ENCODE measurements at places on chromosomes 13 and 19. TPM values are rescaled to one million over a fixed set of nuclear protein-coding genes. Genes with fewer than 3 reads are reported as not detected.

DNA sequence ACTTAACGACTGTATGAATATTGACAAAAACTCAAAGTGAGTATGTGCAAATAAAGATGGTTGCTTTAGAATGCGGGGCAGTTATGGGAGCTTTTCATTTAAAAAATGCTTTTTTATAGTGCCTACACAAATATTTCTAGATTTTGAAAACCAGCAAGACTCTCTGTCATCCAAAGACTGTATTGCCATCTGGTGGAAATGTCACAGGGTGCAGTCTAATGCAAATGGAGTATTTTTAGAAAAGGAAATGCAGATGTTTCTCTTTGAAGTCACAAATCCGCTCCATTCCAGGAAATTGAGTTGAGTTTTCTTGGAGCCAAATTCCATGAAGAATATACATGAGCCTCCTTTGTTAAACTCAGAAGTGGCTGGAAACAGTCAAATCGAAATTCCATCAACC, 2.3 kb upstream of the C1QTNF9B start:
- no peaks in the 10 kb centered on the region for H3K36me3 ChIP-seq
- peaks cover 13% of the 10 kb centered on the region for H3K4me1 ChIP-seq
- no peak overlapping the region for H3K4me3 ChIP-seq
- peaks cover 17% of the 10 kb centered on the region for H3K27me3 ChIP-seq
- DNase-seq = no peak
- no peak overlapping the region for H3K27ac ChIP-seq

- no peaks in the 10 kb centered on the region for H3K4me1 ChIP-seq
- H3K4me3 ChIP-seq = no peak overlapping the region
- no peaks in the 10 kb centered on the region for H3K36me3 ChIP-seq
- no peaks in the 10 kb centered on the region for H3K27me3 ChIP-seq
- H3K27ac ChIP-seq = no peak overlapping the region
- DNase-seq = no peak
These were observed 419.2 kb downstream of the OLFM4 start for GRCh38 chr13:53447863-53448262.

DNA sequence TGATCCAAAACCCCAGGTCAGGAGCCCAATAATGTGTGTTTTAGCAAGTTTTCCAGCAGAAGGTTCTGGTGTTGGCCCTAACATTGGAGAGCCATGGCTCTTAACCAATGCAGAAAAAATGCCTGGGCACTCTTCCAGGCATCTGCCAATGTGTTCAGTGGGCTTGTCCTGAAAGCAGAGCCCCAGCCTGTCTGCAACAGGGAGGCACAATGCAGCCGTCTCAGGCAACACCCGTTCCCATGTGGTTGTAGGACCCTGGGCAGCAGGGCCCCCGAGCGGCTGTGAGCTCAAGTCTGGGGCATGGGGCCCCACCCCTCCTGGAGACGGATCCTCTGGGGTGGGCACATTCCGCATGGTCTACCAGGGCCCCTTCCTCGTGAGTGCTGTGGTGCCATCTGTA, 58.1 kb upstream of the SIAH3 start:
- DNase-seq = no peak
- H3K4me1 ChIP-seq = no peaks in the 10 kb centered on the region
- H3K4me3 ChIP-seq = no peak overlapping the region
- H3K27ac ChIP-seq = no peak overlapping the region
- H3K36me3 ChIP-seq = no peaks in the 10 kb centered on the region

ZNF541 gene
- not detected for polyA plus RNA-seq

SULT2A1 gene
- polyA plus RNA-seq = not detected

ZNF415 gene
- polyA plus RNA-seq = 4.2 TPM

DNA sequence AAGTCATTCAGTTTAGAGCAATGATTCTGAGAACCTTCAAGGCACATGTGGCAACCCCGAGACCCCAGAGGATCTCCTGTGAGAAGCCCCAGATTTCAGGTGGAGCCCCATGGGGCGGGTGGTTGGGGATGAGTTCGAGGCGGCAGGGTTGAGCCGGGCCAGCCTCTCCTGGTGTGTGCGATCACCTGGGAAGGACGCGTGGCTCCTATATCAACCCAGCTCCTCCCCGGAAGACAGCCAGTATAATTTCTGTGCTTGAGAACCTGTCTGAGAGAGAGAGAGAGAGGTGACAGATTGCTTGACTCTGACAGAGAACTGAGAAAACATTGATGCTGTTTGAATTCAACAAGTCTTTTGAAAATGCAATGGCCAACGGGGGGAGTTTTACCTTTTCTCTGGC, 89.0 kb downstream of the TEX29 start:
- H3K4me1 ChIP-seq = no peaks in the 10 kb centered on the region
- H3K4me3 ChIP-seq = no peak overlapping the region
- no peak overlapping the region for H3K27ac ChIP-seq

GRCh38 chr13:98609756-98610155, 32.8 kb upstream of the STK24 start:
- H3K4me1 ChIP-seq = no peaks in the 10 kb centered on the region
- no peaks in the 10 kb centered on the region for H3K36me3 ChIP-seq
- no peak for DNase-seq

- no peak overlapping the region for H3K4me3 ChIP-seq
- DNase-seq = no peak
- no peaks in the 10 kb centered on the region for H3K4me1 ChIP-seq
These were observed 7.7 kb upstream of the KIR2DL4 start for GRCh38 chr19:54795758-54796157.

- no peak overlapping the region for H3K4me3 ChIP-seq
- no peaks in the 10 kb centered on the region for H3K36me3 ChIP-seq
- H3K4me1 ChIP-seq = no peaks in the 10 kb centered on the region
- DNase-seq = no peak
These were observed 217.0 kb upstream of the PRR20A start for GRCh38 chr13:56923626-56924140.

OR10H1 gene
- polyA plus RNA-seq = not detected

ZNF714 gene
- 8.8 TPM for polyA plus RNA-seq

- no peaks in the 10 kb centered on the region for H3K4me1 ChIP-seq
- H3K36me3 ChIP-seq = no peaks in the 10 kb centered on the region
- H3K27ac ChIP-seq = no peak overlapping the region
- H3K27me3 ChIP-seq = no peaks in the 10 kb centered on the region
These were observed 99.5 kb downstream of the ZNF675 start for GRCh38 chr19:23587546-23587945.

DNA sequence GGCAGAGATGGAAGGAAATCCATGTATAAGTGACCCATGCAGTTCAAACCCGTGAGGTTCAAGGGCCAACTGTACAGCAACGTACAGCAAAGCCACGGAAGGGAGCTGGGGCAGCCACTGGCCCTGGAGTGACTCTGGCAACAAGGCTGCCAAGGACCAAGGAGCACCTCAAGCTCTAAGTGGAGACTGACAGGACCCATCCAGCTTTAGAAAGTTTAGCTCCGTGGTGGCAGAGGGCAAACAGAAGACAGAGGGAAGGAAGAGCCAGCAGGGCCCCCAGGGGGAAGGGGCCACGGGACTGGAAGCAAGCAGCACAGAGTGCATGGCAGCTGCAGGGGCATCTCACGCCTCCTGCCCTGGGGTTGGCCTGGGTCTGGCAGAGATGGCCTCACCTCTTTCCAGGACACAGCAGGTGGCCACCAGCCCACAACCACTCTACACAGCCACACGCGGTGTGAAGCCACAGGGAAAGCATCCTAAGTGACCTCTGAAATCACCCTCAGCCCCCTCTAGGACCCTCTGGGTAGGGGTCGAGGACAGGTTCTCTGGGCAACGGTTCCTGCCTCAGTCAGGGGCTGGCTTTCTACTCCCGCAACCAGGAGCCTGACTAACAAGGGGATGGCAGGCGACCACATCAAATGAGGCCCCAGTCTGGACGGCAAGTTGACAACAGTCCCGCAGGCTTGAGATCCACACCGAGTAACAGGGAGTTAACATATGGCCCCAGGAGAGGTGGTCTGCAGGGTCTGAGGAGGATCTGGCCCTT, 3.8 kb downstream of the MIER2 start:
- H3K4me3 ChIP-seq = no peak overlapping the region
- H3K27me3 ChIP-seq = no peaks in the 10 kb centered on the region
- H3K36me3 ChIP-seq = peaks cover 4% of the 10 kb centered on the region
- H3K27ac ChIP-seq = no peak overlapping the region
- DNase-seq = no peak
- peaks cover 17% of the 10 kb centered on the region for H3K4me1 ChIP-seq

GRCh38 chr19:38394488-38394887, 6.0 kb downstream of the SPRED3 start:
- H3K36me3 ChIP-seq = peaks cover 6% of the 10 kb centered on the region
- H3K4me3 ChIP-seq = no peak overlapping the region
- H3K4me1 ChIP-seq = peaks cover 4% of the 10 kb centered on the region
- DNase-seq = no peak
- no peaks in the 10 kb centered on the region for H3K27me3 ChIP-seq
- no peak overlapping the region for H3K27ac ChIP-seq

- DNase-seq = no peak
- H3K36me3 ChIP-seq = peaks cover 6% of the 10 kb centered on the region
- H3K4me3 ChIP-seq = no peak overlapping the region
These were observed 61.8 kb downstream of the MYO9B start for GRCh38 chr19:17137417-17137816.

- peaks cover 3% of the 10 kb centered on the region for H3K36me3 ChIP-seq
- peaks cover 11% of the 10 kb centered on the region for H3K27me3 ChIP-seq
- DNase-seq = no peak
- H3K4me3 ChIP-seq = no peak overlapping the region
These were observed 14.7 kb upstream of the LENG8 start for GRCh38 chr19:54434112-54434872.

DNA sequence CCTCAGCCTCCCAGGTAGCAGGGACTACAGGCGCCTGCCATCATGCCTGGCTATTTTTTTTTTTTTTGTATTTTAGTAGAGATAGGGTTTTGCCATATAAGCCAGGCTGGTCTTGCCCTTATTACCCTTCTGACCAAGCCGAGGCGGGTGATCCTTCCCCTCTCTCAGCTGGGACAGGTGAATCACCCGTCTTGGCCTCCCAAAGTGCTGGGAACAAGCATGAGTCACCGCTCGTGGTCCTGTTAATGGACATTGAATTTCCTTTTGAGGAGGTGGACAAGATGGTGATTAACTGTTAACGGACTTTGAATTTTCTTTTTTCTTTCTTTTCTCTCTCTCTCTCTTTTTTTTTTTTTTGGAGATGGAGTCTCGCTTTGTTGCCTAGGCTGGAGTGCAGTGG, 10.6 kb downstream of the CD70 start:
- no peak overlapping the region for H3K27ac ChIP-seq
- peaks cover 20% of the 10 kb centered on the region for H3K4me1 ChIP-seq
- no peak for DNase-seq
- no peak overlapping the region for H3K4me3 ChIP-seq
- no peaks in the 10 kb centered on the region for H3K36me3 ChIP-seq
- no peaks in the 10 kb centered on the region for H3K27me3 ChIP-seq

DNA sequence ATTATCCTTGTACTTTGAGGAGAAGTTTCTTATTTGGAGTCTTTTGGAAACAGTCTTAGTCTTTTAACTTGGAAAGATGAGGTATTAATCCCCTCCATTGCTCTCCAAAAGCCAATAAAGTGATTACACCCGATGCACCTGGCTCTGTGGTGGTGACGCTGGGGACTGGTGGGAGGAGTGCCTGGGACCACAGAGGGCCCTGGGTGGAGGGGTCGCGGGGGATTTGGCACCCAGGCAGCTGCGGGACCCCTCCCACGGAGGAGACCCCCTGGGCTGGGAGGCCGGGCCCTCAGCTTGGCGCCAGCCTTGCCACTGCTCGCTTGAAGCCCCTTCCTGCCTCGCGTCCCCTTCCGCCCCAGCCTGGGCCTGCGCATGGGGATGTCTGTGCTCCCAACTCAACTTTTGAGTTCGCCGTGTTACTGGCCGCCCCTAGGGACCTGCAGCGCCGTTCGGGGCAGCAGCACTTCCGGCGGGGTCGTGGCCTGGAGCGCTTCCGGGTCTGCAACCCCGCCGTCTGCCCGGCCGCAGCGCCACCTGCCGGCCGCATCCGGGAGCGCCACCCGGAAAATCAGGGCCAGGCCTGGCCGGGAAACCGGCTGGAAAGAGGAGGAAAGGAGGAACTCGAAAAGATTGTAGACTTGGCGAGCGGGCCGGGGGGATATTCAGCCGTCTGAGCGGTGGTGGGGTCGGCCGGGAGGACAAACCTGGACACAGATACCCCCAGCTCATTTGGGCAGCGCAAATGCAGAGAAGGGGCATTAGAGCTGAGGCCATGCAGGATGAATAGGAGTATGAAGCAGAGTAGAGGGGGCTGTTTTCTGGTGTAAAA, 8.4 kb downstream of the PEAK3 start:
- peaks cover 16% of the 10 kb centered on the region for H3K36me3 ChIP-seq
- no peak for DNase-seq
- no peaks in the 10 kb centered on the region for H3K27me3 ChIP-seq

ZNF534 gene
- polyA plus RNA-seq = 0.05 TPM

CEACAM7 gene
- not detected for polyA plus RNA-seq

DNA sequence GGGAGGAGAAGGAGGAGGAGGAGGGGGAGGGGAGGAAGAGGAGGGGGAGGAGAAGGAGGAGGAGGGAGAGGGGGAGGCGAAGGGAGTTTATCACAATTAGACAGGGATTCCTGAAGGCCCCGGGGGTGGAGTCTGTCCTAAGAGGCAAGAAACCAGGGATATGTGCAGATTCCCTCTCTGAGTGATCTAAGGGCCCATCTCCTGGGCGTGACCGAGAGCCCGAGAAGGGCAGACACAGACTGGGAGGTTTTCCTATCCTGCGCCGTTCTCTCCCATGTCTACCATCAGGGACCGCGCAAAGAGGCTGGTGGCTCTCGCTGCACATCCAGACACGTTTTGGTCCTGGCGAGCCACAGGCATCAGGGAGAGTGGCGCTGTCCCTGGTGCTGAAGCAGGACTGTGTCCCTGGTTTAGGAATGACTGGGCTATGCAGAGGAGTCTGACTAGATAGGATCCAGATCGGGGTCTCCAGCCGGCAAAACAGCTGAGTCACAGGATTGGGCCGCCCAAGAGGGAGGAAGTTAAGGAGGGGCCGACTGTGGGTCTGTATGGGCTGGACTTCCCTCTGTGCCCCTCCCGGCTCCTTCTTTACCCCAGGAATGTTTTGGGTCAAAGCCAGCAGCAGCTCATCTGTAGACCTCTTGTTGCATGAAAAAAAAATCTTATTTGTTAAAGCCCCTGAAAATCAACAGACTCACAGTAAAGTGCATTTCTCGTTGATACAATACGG, 17.9 kb upstream of the ZNF175 start:
- H3K4me3 ChIP-seq = no peak overlapping the region
- no peaks in the 10 kb centered on the region for H3K36me3 ChIP-seq
- no peak overlapping the region for H3K27ac ChIP-seq
- no peak for DNase-seq
- no peaks in the 10 kb centered on the region for H3K4me1 ChIP-seq

- no peak overlapping the region for H3K4me3 ChIP-seq
- DNase-seq = no peak
- H3K27me3 ChIP-seq = no peaks in the 10 kb centered on the region
These were observed 10.8 kb downstream of the FFAR2 start for GRCh38 chr19:35458731-35459391.

KLF16 gene
- 14.7 TPM for polyA plus RNA-seq
